ENCODE measurements at places on chromosomes 1 and 21. TPM values are rescaled to one million over a fixed set of nuclear protein-coding genes. Genes with fewer than 3 reads are reported as not detected.

Gene SMG5
- total RNA-seq, result 110 TPM

Gene ARHGEF16
- 7.2 TPM for total RNA-seq

Gene PDPN
- 22.8 TPM for total RNA-seq

GRCh38 chr1:181804989-181805388 is 256.5 kb downstream of the ZNF648 start:
- no peak for DNase-seq

Gene NR1I3
- 0.33 TPM for total RNA-seq

- DNase-seq, result peak; percentile 48
These were observed 21.8 kb downstream of the GPR157 start for GRCh38 chr1:9107136-9107535.

Gene SAMD13
- 1.7 TPM for total RNA-seq

Gene PUSL1
- 25.0 TPM for total RNA-seq

DNA sequence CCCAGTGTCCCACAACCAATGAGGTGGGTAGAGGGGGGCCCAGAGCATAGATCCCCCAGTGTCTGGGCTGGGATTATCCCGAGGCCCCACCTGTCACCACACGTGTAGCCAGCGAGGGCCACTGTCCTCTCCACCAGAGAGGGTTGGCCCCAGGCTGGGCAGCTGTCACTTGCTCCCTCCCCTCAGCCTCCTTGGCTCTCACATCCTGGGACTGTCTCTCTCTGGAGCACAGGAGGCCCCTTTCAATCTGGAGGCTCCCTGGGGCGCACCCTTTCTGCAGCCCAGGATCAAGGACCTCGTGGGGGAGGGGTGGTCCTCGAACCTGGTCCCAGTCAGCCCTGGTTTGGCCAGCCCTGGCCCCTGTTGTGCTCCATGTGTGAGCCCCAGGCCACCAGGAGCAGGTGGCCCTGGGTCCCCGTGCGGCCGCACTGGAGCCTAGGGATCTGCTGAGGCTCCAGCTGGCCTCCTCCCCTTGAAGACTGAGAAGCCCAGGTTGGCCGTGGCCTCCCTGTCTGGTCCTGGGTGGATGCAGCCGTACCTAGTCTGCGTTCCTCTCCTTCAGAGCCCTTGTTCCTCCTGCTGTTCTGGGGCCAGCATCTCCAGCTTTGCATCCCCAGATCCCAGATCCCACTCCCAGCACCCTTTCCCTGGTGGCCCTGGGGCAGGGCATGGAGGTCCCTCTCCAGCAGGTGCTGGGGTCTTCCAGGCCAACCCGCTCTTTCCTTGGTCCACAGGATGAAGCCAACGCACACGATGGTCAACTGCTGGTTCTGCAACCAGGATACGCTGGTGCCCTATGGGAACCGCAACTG is 6.7 kb downstream of the TMEM201 start:
- no peak for DNase-seq

Gene OR2T11
- not detected for total RNA-seq

Gene LRRC7
- total RNA-seq, result 0.09 TPM

Gene MFAP2
- total RNA-seq, result 51.9 TPM

Gene VANGL1
- 8.1 TPM for total RNA-seq

GRCh38 chr21:42513985-42514882 is 582 bp downstream of the SLC37A1 start:
- peak; percentile 25 for DNase-seq

Gene ARHGEF2
- 126 TPM for total RNA-seq

DNA sequence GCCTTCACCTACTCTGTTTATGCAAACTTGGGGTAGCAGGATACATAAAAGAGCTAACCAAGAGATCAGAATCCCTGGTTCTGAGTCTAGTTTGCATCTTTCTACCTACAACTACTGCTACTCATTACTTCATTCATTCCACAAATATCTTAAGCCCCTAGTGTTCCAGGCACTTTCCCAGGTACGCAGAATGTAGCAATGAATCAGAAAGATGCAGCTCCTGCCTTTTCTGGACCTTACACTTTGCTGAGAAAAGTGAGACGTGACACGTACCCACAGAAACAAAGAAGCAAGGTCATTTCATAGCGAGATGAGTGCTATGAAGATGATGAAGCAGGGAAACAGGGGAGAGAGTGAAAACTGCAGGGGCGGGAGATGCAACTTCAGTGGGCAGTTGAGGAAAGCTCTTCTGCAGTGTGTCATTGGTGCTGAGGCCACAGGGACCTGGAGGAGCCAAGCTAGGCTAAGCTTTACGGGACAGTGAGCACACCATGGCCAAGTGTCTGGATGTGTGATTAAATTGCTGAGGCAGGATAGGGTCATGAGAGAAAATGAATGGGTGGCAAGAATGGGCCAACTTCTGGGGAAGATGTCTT is 167.9 kb downstream of the TNFSF18 start:
- DNase-seq, result no peak

Gene ITLN2
- not detected for total RNA-seq

- no peak for DNase-seq
These were observed 67.5 kb downstream of the ATP6V1G3 start for GRCh38 chr1:198472997-198473396.

GRCh38 chr1:204320382-204320804 is 39.3 kb downstream of the PLEKHA6 start:
- peak; percentile 83 for DNase-seq

Gene PRKCZ
- total RNA-seq, result 50.9 TPM

DNA sequence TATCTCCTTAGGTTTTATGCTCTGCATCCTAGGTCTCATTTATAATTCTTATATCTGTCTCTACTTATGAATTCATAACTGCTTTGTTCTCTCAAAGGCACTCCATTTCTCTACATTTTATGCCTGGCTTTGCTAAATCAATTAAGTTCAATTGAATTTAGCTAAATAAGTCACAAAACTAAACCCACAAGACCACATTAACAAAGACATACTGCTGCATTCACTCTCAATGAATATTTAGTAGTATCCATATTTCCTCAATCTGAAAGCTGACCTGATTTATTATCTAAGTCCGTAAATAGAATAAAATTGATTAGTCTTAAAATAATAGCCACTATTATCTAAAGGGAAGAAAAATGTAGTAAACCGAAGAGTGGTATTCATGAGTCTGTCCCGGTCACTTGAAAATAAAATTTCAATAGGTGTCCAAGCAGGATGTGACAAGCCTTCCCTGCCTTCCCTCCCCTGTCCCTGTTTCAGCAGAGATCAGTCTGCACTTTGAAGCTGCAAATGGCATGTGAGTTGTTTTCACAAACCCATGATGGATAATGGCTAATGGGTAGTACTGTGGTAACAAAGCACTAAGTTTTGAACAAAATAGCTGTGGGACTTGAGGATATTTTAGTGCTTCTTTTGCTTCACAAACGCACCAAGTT is 295.0 kb upstream of the NCAM2 start:
- DNase-seq, result no peak

Gene OR2T35
- total RNA-seq, result not detected

Gene MYBPH
- 1.4 TPM for total RNA-seq

Measured in cardiac muscle cell (in vitro differentiated cells and primary cell).